ENCODE measurements at places on chromosomes 7 and 10.

DNA sequence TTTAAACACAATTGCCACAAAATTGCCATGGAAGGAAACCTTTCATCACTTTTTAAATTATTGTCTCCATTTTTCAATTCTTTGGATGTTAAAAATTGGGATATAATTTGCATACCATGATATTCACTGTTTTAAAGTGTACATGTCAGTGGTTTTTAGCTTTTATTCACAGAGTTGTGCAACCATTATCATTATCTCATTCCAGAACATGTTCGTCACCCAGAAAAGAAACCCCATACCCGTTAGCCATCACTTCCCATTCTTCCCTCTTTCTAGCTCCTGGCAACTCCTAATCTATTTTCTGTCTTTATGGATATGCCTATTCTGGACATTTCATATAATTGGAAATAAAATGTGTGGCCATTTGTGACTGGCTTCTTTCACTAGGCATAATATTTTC lies 260.3 kb upstream of the FERD3L start:
- DNase-seq, result no peak

DNA sequence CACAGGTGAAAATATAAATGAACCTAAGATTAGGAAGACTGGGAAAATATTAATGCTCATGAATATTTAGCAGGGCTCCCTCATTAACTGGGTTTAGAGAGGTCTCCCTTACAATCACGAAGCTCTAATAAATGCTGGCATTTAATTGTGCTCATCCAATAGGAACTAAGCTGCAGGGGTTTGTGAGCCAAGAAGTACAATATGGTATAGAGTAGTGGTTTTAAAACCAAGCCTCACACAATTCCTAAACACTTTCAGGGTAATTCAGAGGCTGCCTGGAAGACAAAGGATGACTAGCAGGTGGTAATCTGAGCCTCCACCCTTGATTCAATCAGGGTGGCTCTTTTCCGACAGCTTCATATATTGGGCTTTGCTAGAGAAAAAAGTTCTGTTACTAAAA lies 103.3 kb downstream of the GPAM start:
- no peak for DNase-seq

- no peak for DNase-seq
Measured at GRCh38 chr7:106589198-106589879, 71.6 kb downstream of the CCDC71L start.

DNA sequence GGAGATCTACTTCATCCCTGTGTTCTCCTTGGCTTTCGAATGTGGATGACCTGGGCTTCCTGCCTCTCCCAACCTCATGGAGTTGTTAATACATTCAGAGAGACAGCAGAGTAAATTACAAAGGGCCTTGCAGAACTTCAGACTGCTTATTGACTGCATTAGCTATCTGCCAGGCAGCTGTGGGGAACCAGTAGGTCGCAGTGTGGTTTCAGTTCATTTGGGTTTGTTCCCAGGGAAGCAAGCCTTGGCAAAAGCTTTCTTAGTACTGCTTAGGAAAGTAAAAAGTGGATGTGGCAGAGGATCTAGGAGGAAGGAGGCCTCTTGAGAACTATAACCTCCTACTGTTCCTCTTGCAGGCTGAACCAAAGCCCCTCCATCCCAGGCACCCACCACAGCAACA lies 9.2 kb downstream of the NPFFR1 start:
- DNase-seq, result no peak

GRCh38 chr7:36151921-36152755 lies 916 bp upstream of the EEPD1 start:
- DNase-seq, result no peak

GRCh38 chr10:30553626-30554439 lies 75.7 kb downstream of the LYZL2 start:
- no peak for DNase-seq

GRCh38 chr10:24427678-24428409 lies 218.9 kb downstream of the KIAA1217 start:
- no peak for DNase-seq

All from left forelimb (tissue), 1 donor.